NCI-H146 (cell line): ENCODE measurements at places on chromosomes 6 and 20.

GRCh38 chr6:103675807-103676406 is 1183.8 kb downstream of the HACE1 start:
- no peak for DNase-seq

DNA sequence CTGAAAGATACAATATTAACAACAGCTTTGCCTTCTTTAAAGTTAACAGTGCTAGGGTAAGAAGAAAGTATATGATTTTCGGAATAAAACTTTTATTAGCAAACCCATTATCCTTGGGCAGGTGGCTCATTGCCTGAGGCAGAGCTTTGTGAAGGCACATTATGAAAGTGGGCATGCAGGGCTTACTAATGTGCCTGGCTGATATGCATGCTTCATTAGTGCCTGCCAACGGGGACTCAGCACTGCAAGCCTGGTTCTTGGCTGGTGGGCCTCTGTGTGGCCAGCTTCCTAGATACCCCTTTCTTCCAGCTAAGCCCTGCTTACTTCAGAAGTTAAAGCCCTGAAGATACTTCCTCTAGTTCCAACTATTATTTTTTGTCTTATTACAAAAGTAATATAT is 481.6 kb downstream of the ADGRB3 start:
- DNase-seq: no peak

GRCh38 chr6:104537872-104538271 is 321.8 kb downstream of the HACE1 start:
- DNase-seq: no peak

DNA sequence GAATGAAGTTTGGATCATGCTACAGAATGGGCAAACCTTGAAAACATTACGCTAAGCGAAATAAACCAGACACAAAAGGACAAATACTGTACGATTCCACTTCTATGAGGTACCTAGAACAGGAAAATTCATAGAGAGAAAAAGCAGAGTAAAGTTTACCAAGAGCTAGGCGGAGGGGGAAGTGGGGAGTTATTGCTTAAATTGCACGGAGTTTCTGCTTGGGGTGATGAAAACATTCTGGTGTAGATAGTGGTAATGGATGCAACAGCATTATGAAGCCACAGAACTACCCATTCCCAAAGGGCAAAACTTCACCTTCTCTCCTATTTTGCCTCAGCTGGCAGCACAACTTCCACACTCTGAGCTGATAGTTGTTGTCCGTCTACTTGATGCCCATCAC is 6.4 kb upstream of the PDYN start:
- DNase-seq: no peak

DNA sequence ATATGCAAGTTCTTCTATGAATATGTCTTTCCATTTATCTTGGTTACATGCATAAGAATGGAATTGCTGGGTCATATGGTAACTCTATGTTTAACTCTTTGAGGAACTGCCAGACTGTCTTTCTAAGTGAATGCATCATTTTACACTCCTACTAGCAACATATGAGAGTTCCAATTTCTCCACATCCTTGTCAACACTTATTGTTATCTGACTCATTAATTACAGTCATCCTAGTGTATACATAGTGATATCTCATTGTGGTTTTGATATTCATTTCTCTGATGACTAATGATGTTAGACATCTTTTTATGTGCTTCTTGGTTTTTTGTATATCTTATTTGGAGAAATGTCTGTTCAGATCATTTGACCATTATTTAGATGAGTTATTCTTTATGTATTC is 96.7 kb upstream of the LAMP5 start:
- no peak for DNase-seq

- no peak for DNase-seq
Measured at GRCh38 chr6:162229093-162229492, 498.5 kb downstream of the PRKN start.

- DNase-seq: no peak
Measured at GRCh38 chr6:29502181-29502580, 14.4 kb upstream of the MAS1L start.

DNA sequence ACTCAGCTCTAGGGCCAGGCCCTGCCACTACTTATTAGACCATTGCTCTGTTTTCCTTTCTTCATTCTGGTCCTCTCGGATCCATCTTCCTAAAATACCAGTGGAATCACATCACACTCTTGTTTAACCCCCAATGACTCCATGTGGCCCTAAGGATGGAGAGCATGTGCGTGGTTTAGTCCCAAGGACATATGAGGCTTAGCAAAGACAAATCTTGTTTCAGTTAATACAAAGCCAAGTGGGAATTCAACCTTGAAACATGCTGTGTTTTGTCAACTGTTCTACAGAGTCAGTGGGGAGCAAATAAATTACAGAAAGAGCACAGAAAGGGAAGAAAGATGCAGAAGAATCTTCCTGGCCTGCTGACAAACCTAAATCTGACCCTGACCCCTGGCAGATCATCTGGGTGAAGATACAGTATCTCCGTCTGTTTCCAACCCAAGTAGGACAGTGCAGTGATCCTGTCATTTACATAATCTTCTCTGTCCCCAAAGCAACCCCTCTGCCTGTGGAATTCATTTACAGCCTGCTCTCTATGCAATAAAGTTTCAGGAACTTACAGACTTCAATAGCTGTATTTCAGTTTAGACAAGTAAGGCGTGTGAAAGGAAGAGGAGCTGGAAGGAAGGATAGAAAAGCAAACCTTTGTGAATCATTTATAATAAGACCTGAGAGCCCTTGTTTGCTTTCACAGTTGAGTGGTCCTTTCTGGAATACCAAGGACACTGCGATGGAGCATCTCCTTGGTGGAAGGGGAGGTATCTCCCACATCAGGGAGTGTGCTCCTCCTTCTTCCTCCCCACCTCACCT is 144.0 kb downstream of the THBS2 start:
- DNase-seq: no peak

- no peak for DNase-seq
Measured at GRCh38 chr20:41074441-41074840, 45.8 kb downstream of the TOP1 start.

GRCh38 chr6:18070486-18070885 is 52.0 kb downstream of the NHLRC1 start:
- DNase-seq: no peak

DNA sequence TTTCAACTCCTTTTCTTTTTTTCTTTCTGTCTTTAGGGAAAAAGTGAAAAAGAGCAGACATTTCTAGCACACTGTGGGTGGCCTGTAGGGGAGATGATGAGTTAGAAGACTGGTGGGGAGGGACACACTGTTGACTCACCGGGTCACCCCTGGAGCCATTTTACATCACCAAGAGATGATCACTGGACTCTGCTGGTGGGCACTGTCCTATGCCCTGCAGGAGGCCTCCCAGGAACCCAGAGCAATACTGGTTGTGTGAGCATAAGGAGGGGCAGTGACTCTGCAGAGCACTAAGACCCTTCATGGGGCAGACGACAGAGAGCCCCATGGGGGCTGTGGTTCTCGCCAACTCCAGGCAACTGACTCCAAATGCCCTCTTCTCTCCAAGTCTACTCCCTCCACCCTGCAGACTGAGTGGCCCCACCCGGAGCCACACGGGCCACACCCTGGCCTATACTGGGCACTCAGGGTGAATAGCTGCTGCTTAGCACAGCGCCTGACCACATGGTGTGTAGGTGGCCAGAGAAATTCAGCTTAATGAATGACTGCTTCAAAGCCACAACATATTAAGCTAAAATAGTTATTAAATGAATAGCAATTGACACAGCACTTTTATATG is 177.5 kb downstream of the CDC5L start:
- no peak for DNase-seq

DNA sequence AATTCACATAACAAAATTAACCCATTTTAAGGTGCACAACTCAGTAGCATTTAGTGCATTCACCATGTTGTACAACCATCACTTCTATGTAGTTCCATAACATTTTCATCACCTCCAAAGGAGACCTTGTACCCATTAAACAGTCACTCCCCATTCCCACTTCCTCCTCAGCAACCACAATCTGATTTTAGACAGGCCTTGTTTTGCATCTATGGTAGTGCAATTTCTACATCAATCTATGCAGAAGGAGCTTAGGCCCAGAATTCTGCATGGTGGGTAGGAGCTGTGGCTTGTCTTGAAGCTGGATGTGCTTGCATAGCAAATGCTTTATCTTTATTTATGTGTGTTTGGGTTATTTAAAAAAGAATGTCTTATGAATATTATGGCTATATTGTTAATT is 13.5 kb upstream of the HLA-DQA1 start:
- DNase-seq: no peak

DNA sequence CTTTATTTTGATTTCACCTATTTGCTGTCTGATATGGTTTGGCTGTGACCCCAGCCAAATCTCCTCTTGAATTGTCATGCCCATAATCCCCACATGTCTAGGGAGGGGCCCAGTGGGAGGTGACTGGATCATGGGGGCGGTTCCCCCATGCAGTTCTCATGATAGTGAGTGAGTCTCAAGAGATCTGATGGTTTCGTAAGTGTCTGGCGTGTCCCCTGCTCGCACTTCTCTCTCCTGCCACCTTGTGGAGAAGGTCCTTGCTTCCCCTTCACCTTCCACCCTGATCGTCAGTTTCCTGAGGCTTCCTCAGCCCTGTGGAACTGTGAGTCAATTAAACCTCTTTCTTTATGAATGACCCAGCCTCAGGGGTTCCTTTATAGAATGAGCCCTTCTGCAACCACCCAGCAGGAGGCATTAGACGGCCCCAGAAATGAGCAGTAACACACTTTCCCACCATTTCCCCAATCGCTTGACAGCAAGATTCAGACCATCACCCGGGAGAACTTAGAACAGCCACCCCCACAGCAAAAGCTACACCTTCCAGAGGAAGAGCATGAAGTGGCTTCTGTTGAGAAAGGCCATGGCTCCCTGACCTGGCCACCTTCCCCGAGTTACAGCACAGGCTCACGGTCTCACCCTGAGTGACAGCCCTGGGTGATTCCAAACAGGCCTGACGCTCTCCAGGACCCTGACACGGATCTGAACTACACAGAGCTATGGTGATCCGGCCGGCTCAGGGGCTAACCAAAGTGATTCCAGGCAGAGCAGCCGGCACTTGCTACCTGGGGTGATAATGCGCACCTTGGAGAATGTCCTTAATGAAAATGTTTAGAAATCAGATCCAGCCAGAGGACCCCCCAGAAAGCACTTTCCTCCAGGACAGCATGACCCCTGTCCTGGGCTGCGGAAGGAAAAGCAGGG is 131.2 kb upstream of the CDH4 start:
- DNase-seq: peak; percentile 26

DNA sequence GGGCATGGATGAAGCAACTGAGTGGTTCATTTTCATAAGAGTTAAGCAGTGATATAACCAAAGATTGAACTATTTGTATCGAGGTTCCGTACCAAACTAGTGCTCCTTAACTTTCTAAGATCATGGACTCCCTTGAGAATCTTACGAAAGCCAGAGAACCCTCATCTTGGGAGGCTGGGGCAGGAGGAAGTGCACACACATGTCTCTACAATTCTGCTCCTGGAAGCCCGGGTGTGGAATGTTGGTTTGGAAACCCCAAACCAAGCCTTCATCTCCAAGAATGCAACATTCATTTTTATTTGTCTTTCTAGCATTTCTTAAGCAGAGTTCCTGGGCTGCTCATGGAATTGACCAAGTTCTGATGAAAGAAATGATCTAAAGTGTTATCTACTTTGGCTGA is 250.5 kb upstream of the PRND start:
- no peak for DNase-seq

DNA sequence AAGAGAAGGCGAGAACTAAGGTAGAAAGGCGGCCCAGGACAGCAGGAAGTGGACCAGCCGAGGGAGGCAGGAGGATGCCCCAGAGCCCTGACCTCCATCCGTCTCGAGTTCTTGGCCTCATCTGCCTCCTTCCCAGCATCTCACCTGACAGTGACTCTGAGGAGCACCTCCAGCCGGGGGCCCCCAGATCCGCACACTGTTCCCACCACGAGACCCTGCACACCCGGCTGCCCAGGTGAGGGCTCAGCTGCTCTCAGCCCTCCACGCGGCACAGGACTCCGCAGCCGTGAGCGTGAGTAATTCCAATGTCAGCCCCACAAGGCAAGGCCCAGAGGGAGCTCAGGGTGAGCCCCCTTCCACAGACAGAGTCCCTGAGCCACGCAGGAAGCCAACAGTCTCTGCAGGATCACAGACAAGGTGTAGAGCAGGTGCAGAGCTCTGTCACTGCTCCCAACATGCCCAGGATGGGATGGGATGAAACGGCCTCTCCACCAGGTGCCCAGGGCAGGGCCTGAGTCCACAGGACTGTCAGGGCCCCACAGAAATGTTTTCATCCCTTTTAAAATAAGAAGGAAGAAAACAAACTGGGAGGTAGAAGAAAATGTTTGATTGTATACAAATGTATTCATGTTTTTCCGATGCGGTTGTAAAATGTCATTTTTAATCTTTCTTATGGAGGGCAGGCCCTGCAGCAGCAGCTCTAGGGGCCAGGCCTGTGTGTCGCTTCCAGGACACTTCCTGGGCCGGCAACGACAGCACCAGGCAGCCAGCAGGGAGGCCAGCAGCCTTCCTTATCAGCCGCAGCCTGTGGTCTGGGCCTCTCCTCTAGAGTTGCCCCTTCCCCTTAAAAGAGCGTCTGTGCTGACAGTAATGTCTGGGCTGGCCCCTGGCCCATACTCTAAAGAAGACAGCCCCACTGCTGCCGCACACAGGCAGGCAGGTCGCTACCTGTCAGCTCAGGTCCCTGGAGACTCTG is 66.9 kb downstream of the DLL1 start:
- no peak for DNase-seq

GRCh38 chr6:74573613-74574012 is 632.2 kb downstream of the COL12A1 start:
- DNase-seq: no peak

DNA sequence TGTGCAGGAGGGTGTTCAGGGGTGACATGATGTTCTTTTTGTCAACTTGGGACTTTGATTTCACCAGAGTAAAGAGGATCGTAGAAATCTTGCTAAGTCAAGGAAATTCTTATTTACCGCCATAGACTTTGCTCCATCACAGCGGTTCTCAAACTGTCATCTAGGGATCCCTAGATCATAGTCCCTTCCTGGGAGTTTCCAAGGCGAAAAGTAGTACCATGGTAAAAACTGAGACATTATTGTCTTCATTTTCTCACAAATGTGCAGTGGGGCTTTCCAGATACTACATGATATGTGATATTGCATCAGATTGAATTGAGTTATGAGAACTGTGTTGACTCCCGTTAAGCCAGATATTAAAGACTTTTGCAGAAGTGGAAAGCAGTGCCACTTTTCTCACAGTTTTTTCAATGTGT is 79.7 kb downstream of the JARID2 start:
- no peak for DNase-seq

DNA sequence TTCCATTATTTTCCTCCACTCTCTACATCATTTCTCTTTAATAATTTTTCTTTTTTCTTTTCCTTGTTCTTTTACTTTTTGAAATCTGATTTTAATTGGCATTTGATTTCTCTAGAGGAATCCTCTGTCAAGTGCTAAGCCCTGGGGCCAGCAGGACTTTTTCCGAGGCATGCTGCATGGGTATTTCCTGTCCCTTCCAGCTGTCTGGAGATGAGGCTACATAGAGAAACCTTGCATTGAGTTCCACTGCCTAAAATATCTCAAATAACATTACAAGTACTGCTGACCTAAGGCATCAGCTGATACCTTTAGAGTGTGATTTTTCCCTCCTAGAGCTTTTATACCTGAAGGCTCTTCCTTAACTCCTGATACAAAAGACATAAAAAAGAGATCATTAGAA is 6.2 kb downstream of the RNF217 start:
- DNase-seq: no peak

GRCh38 chr6:135129136-135129856 is 51.8 kb upstream of the MYB start:
- no peak for DNase-seq

GRCh38 chr20:49916146-49917002 is 1.0 kb upstream of the SPATA2 start:
- DNase-seq: peak; percentile 83
